ENCODE measurements at places on chromosomes 13 and 19.

- no peak for DNase-seq
These were observed 38.9 kb downstream of the RASL11A start for GRCh38 chr13:27309401-27309958.

- no peak for DNase-seq
These were observed 93.8 kb upstream of the RAP2A start for GRCh38 chr13:97339988-97340749.

GRCh38 chr13:43365039-43365344 is 341.6 kb downstream of the DNAJC15 start:
- no peak for DNase-seq

DNA sequence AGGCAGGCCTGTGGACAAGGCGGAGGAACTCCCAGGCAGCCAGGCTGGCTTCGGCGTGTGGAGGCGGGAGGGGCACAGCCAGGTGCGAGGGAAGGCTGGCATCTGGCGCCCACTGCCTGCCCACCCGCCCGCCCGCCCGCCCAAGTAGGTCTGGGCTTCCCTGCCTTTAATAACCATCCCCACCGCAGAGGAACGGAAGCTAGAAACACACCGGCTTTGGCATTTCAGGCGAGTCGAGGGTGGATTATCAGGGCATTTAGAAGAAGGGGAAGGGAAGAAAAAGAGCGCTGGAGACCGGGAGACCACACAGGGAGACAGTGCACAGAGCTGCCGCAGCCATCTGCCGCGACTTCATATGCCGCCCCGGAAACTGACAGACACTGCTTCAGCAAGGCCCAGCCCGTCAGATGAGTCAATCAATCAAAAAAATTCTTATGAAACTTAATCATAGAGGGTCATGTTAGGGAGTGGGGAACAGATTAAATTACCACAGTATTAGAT is 199.7 kb downstream of the TSHZ3 start:
- no peak for DNase-seq

DNA sequence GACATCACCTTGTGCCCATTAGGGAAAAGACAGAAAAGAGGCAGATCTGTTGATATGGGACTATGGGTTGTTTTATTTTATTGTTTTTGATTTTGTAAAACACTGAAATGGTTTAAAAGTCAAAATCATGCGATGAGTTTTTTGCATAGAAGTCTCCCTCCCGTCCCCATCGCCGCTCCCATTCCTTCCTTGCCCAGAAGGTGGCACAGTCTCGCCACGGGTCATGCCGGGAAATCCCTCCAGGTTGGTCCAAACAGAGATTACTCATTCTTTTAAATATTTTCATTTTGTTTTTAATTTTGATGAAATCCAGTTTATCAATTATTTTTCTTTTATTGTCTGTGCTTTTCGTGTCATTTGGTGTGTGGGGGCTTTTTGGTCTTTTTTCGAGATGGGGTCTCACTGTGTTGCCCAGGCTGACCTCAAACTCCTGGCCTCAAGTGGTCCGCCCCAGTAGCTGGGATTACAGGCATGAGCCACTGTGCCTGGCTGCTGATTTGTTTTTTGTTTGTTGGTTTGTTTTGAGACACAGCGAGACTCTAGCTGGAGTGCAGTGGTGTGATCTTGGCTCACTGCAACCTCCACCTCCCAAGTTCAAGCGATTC is 9.2 kb downstream of the PGPEP1 start:
- no peak for DNase-seq

- DNase-seq = no peak
These were observed 15.3 kb downstream of the FPR3 start for GRCh38 chr19:51810223-51810622.

- DNase-seq = no peak
These were observed 888.9 kb downstream of the SLITRK1 start for GRCh38 chr13:82993417-82993816.

- DNase-seq = no peak
These were observed 622 bp upstream of the RBM42 start for GRCh38 chr19:35628264-35628564.

- no peak for DNase-seq
These were observed at the start of gene NMRK2 for GRCh38 chr19:3932931-3933810. Gene NMRK2 (plus strand): TSS chr19:3933069. CDS start chr19:3933672, 603 bp downstream.

GRCh38 chr13:111654531-111654930 is 334.1 kb downstream of the TEX29 start:
- DNase-seq = no peak

Measured in GM12891 (cell line).